ENCODE measurements at places on chromosomes 7 and 10.

DNA sequence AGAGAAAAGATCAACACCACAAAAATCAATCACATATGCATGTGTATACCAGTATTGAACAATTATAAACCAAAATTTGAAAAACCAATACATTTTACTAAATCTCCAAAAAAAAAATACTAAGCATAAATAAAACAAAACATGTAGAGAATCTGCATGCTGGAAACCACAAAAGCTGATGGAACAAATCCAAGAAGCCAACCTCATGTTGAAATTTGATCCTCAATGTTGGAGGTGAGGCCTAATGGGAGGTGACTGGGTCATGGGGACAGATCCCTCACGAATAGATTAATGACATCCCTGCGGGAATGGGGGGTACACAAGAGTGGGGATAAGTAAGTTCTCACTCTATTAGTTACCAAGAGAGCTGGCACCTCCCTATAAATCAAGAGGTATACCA, 82.5 kb downstream of the OAT start:
- DNase-seq = no peak

- no peak for DNase-seq
Observed at GRCh38 chr10:52906046-52906445, 133.5 kb upstream of the MBL2 start.

DNA sequence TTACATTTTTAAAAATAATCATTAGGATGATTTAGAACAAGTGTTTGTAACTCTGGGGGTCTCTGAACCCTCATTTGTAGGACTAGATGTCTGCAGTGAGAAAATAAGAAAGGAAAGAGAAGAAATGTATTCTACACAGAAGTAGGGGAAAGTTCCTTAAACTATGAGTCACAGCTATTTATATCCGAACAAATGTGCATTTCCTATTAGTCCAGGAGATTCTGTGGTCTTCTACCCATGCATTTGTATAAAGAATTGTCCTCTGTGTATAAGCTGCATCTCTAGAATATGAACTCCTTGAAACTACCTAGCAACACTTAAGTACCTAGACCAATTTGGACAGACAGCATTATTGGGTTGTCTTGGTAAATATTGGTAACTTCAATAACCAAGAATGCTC, 15.9 kb upstream of the CD36 start:
- no peak for DNase-seq

DNA sequence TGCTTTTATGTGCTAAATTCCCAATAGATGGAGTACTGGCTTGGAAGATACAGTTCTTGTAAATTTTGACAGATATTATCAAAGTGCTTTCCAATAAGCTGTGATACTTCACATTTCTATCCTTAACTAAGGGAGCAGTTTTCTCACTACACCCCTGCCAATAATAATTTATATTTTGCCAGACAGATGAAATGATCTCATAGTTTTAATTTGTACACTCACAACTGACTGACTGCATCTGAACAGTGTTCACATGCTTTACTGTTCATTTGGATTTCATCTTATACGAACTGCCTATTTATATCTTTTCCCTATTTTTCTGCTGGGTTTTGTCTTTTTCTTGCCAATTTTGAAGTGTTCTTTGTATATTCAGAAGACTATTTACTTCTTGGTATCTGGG, 96.0 kb downstream of the BRAF start:
- DNase-seq = no peak

GRCh38 chr7:148108381-148108780, 482.2 kb upstream of the C7orf33 start:
- no peak for DNase-seq

GRCh38 chr10:33180390-33180789, 154.1 kb downstream of the NRP1 start:
- DNase-seq = no peak

GRCh38 chr10:24210501-24210900, 1.6 kb downstream of the KIAA1217 start:
- no peak for DNase-seq

DNA sequence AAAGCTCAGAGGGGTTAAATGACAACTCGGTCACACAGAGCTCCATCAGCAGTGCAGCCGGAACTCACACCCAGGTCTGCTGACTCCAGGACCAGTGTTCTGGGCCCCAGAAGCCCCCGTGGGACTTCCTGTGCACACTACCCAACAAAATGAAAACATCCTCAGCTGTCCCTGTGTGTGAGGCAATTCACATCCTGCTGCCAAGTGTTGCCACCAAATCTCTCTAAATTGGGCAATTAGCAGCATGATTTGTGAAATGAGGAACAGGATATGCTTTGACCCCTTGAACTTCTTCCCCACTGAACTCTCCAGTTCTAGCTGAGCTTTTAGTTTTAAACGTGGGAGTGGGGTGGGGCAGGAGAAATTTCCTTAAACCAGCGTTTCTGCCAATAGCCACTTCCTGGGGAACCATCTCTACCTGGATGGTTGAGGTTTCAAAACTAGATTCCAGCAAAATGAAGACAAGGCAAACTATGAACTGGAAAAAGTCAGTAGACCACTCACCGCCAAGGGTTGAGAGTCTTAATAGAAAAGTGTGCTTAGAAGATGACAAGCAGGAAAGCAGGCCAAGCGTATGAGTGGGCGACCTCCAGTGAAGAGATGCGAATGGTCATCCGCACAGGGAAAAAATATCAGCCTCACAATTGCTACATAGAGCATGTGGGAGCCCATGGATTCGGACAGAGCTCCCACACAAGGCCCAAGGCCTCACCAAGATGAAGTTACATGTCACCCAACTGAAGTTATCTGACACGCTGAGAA, 51.9 kb upstream of the CHST15 start:
- DNase-seq = no peak

GRCh38 chr10:127943336-127943910, 36.5 kb downstream of the PTPRE start:
- no peak for DNase-seq

DNA sequence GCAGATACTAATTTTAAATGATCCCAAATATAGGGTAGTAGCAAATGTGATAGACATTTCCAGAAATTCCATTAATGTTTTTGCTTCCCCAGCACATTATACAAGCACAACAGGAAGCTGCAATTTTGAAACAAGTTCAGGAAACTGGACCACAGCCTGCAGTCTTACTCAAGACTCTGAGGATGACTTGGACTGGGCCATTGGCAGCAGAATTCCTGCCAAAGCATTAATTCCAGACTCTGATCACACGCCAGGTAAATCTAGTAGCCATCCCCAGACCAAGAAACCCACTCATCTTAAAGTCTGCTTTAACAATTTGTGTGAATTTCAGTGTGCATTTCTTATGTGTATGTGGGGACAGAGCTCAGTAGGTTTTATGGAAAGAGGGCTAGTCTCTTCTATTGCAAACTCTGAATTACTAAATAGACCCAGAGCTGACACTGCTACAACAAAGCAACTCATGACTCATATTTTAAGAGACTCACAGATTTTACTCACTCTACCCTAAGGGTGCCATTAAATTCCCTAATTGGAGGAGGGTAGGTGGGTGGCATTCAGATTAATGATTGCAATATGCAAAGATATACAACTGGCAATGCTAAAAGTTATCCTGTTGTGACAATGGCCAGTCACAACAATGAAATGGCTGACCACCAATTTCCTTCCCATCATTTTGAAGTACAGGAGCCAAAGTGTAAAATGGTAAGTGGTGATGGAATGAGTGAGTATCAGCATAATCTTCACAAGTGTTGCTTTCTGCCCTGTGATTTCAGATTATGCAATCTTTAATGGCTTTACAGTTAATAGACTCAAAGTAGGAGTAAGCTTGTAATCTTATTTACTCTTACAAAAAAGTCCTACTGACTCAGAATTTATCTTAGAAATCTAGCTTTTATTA, 317.6 kb upstream of the PLXDC2 start:
- no peak for DNase-seq

GRCh38 chr10:128029731-128030369, 96.4 kb downstream of the MKI67 start:
- DNase-seq = no peak

DNA sequence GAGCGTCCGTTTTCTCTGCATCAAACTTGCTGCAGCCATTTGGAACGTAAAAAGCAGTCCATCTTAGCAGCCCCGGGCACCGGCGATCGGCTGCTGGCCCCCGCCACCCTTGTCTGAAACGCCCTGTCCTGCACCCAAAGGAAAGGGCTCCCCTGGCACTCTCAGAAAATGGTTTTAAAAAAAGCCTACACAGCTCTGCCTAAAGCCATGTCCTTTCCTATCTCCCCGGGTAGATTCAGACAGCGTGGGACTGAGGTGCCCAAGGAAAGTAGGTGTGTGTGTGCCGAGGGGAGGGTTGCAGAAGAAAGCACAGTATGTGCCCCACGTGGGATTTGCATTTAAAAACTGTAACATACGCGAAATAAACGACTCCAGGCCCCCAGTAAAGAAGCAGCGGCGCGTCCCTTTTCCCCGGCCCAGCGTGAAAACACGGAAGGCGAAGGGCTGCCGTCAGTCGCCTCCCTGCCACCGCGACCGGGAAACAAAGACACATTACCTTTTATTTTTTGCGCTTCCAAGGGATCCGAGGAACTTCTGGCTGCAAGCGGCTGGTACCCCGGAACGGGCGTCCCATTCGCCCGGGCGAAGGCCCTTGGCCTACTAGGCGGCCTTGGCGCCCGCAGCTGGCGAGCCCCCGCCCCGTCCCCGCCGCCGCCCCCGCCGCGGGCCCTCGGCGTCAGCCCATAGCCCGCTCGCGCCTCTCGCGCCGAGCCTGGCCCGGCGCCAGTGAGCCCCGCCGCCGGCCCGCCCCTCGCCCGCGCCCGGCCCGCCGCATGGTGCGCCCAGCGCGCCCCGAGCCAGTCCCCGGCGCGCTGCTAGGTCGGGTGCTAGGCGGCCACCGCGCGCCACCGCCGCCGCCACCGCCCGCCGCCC, 304.6 kb downstream of the PRPF18 start:
- DNase-seq = no peak

- DNase-seq = no peak
Observed at GRCh38 chr7:123208793-123209192, 9.0 kb upstream of the SLC13A1 start.

GRCh38 chr10:31769564-31769963, 159.1 kb downstream of the ARHGAP12 start:
- no peak for DNase-seq

DNA sequence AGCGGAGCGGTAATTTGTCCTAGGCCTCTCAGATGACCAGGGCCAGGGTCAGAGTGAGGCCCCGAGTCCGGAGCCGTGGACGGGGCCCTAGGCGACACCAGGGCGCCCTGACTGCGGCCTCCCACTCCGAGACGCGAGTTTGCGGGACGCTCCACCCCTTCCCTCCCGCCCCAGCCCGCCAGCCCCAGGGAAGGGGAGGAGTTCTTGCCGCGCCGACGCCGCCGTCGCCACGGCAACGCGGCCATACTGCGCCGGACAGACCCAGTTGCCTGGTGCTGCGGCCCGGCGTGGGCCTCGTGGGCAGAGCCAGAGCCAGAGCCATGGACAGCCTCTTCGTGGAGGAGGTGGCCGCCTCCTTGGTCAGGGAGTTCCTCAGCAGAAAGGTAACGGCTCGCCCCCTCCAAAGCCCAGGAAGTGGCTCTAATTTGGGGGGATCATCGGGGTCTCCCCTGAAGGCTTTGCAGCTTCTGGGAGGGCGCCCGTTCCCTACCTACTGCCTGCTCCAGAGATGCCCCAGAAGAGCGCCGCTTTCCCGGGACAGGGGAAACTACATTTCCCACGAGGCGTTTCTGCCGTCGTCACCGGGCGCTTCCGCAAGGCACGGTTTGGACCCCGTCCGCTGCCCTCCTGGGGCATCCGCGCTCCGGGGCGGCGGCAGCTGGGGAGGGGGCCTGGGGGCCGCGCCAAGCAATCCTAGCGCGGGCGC, at the start of gene MINDY4:
Gene MINDY4 (plus strand): TSS at position 244 of the 706 bp plus-strand sequence. CDS start 77 bp downstream, at position 321.
- no peak for DNase-seq

DNA sequence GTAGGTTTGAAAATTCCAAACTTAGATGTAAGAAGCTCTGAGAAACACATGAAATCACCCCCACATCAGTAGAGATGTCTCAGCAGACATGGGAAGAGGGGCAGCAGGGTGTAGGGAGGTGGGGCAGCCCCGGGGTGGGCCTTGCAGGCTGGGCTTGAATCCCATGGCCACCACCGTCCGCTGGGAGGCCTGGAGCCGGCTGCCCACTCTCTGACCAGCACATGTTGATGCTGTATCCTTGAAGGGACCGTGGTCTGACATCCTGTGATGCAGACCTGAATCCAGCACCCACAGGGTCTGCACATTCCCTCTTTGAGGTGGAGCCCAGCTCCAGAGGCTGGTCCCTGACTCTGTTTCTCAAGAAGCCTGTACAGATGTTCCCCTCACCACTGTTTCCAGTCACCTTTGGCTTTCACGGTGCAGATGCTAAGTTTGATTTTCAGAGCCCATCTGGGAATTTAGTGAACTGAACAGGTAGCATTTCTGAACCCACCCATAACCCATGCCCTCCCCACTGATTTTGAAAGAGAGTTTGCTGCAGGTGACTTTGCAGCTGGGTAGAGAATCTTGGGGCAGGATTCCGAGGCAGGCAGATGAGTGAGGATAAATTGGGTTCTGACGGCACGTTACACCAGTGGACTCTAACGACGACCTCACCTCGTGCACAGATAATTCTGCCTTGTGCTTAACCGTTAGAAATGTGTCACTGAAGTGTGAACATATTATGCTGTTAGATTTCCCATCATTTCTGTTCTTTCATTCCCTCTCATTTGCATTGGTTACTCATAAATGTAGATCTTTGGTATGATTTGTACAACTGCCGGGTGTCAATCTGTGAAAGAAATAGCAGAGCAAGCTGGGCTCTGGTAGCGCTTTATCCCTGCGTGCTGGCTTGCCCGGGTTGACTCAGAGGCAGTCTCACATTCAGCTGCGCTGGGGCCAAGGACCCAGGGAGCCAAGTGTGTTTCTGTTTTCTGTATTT, 45.7 kb downstream of the IKZF1 start:
- DNase-seq = no peak

GRCh38 chr7:94588075-94588474, 67.9 kb downstream of the SGCE start:
- DNase-seq = no peak

DNA sequence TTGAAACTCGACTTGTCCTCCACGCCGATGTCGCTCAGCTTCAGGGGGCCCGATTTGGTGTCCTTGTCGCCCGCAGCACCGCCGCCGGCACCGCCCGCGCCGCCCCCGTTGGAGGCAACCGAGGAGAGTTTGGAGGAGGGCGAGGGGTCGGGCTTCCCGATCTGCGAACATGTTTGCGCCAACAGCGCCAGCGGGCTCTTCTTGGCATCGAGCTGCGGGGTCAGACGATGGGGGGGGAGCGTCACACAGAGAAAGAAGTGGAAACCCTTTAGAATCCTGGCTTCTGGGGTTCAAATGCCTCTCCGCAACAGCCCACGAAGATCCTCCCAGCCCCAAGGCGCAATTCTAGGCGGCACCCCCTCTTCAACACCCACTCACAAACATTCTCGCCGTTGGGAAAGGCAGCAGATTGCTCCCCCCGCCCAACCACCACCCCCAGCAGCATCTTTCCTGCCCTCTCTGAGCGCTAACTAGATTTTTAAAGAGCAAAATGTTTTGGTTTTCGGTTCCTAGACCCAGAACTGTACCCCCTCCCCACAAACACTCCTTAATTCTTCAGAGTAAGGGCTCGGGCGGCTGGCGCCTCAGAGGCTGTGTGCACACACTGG, 1.3 kb downstream of the ZNF503 start:
- DNase-seq = no peak
